HFF-Myc (cell line): ENCODE measurements at places on chromosomes 11 and 22.
A peak's percentile ranks its signal among the peaks of the same experiment; 100 is the strongest.

DNA sequence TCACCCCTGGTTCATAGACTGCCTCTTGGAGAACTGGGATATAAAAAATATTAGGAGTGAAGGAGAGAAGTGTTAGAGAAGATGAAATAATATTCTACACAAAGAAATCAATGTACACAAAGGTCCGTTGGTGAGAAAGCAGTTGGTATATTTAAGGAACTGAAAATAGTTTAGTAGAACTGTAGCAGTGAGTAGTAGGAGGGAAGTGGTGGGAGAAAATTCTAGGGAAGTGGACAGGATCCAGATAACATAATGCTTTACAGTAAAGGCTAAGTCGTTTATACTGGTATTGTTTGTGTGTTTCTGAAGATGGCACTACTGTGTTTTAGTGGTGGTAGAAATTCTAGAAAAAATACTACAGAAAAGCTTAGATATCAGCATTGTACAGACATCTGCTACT lies 120.8 kb upstream of the CHORDC1 start:
- no peak for DNase-seq

GRCh38 chr22:42343531-42344081 lies 73.2 kb upstream of the TCF20 start:
- no peak for DNase-seq

DNA sequence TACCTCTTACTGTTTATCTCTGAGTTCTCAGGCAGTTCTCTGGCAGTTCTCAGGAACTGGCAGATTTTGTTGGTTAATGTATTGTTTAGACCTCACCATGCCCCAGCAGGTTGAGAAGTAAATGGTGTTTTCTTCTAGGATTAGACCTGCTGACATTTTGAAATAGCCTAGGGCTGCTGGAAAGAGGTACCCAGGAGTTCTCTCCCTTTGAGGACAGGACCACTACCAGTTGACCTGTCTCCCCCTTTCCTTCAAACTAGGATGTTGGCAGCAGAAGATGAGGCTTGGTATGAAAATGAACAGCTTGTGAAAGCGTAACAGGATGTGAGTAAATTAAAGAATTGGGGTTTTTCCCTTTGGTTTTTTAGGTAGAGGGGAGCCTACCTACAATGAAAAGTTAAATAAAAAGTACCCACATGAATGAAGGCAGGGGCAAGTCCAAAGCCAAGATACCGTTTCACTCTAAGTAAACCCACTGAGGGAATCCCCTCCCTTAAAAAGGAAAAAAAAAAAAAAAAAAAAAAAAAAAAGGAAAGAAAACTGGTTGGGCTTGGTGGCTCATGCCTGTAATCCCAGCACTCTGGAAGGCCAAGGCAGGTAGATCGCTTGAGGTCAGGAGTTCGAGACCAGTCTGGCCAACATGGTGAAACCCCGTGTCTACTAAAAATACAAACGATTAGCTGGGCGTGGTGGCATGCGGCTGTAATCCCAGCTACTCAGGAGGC lies 96.2 kb downstream of the PDHX start:
- no peak for DNase-seq

DNA sequence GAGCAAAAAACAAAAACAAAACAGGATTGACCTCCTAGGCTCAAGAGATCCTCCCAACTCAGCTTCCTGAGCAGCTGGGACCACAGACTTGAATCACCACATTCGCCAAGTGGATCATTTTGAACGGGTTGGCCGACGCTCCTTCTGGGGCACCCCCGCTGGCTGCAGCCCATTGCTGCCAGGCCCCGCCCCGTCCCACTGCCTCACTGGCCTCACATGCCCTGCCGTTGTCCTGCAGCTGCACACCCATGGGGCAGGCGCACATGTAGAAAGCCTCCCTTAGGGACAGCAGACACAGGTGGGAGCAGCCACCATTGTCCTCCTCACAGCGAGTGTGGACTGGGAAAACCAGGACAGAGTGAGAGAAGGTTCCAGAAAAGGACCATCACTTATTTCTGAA lies 154.5 kb downstream of the CRYBB2 start:
- DNase-seq: no peak

DNA sequence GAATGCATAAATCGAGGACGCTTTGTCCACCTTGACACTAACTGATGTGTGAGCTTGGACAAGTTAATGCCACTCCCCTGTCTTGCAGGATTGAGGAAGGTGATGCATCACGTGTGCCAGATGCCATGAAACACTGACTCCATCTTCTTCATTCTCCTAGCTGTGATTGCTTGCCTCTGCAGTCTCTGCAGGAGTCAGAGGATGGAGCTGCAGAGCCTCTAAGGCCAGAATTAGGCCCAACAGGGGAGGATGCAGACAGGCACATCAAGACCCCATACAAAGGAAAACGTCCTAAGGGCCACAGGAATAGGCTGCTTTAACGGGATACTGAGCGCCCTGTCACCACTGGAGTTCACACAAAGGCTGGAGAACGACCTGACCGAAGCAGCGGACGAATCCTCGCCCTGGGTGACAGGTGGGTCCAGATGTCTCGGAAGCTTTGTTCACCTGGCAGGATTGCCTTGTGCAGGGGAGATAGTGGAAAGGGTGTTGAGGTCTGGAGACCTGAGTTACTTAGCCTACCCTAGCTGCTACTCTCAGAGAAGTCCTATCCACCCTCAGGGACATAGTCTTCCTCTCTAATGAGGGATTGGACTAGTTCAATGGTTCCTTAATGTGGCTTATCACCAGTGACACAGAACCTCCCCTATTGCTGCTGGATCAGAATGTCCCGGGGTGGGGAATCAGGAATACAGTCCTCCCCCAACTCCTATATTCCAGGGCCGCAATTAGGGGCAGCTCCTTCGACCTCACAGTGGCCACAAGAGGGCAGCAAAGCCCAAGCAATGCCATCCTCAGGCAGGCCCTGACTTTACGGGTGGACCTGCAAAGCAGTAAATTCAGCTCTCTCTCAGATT lies 32.4 kb downstream of the DBX1 start:
- DNase-seq: no peak

DNA sequence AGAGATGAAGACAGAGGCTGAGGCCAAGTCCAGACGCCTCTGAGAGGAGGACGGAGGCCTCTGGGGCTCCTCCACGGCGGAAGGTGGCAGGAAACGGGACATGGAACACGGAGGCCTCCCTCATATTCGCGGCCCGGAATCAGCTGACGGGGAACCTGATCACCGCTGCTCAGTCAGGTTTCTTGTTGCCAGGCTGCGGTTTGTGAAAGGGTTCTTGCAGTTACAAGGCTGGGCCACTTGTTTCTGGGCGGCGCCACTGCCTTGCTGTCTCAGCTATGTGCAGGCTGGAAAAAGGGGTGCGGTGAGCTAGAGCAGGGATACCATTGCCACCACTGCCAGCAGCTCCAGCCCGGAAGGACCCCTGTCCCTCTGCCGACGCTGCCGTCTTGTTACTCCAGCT lies 10.0 kb upstream of the MMP1 start:
- no peak for DNase-seq

GRCh38 chr11:69100454-69101114 lies 51.9 kb downstream of the TPCN2 start:
- DNase-seq: no peak

DNA sequence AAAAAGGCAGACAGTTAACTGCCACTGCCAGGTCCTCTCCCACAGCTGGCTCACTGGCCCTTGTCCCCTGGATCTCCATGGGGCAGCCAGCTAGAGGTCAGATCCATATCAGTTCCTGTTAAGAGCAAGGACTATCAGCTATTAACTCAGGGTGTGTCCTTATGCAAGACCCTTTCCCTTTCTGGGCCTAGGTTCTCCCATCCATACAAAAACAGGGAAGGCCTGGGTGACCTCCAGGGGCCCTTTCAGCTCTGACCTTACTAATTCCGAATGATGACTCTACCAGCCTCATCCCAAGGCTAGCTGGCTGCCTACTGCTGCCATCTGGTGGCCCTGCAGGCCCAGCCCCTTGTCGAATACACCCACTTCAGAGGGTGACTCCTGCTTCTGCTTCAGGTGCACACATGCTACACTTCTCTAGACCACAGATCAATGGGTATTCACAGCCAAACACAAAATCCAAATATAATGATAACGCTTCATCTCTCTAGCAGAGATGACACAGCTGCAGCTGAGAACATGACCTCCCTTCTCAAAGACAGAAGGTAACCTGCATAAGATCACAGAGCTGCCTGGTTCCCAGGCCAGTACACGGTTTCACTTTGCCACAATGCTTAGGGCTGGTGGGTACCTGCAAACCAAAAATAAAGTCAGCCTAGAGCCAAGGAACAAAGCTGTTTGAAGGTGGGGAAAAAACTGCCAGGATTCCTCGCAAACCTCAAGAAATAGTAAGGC lies 34.1 kb downstream of the SERGEF start:
- no peak for DNase-seq

DNA sequence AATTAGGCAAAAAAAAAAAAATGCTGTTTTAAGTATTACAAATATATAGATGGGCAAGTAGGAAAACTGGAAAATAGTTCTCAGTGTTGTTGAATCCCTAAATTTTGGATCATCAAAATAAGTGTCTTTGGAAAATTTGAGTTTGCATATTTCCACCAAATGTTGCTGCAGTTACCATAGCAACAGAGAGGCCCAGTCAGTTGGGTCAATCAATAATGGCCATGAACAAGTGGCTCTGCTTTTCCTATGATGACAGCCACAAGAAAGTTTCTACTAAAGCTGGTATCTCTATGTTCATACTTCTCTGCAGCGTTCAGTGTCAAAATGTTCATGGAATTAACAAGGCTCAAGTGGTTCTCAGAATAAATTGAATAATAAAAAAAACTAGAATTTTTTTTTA lies 79.1 kb downstream of the SERGEF start:
- no peak for DNase-seq

- no peak for DNase-seq
These were observed 21.3 kb upstream of the MUC5B start for GRCh38 chr11:1201395-1202153.

- no peak for DNase-seq
These were observed 24.3 kb upstream of the POU2AF2 start for GRCh38 chr11:111221208-111221607.

GRCh38 chr22:46738647-46739093 lies 618 bp upstream of the CERK start:
- DNase-seq: no peak

- no peak for DNase-seq
These were observed 462.4 kb upstream of the LRRC4C start for GRCh38 chr11:41921746-41922390.

DNA sequence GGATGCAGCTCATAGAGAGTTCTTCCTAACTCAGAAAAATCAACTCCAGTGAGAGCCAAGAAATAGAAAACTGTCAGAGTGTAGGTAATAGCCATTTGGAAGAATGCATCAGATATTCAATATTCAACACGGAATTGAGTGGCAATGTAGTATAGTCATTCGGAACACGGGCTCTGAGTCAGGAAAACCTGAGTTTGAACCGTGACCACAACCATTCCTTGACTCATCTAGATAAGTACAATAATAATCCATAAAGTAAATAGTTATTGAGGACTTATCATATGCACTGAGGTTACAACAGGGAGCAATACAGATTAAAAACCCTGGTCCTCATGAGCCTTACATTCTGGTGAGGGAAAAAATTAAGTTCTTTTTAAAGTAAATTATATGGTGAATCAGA lies 62.6 kb upstream of the PHF21A start:
- no peak for DNase-seq

DNA sequence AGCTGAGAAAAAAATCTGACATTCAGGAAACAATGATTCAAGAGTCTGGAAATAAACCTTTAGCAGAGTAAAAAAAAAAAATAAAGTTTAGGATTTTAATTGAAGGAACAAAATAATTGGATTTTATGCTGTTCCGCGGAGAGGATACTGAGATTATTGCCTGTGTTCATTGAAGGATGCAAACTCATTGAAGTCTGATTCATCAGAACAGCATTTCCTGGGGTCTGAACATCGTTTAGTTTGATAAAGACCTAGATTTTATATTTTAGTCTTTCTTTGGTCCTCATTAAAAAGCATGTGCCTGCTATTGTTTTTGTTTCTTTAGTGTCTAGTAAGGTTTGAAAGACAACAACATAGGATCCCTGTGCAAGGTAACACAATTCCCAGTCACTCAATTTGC lies 4.5 kb downstream of the TLCD5 start:
- no peak for DNase-seq

DNA sequence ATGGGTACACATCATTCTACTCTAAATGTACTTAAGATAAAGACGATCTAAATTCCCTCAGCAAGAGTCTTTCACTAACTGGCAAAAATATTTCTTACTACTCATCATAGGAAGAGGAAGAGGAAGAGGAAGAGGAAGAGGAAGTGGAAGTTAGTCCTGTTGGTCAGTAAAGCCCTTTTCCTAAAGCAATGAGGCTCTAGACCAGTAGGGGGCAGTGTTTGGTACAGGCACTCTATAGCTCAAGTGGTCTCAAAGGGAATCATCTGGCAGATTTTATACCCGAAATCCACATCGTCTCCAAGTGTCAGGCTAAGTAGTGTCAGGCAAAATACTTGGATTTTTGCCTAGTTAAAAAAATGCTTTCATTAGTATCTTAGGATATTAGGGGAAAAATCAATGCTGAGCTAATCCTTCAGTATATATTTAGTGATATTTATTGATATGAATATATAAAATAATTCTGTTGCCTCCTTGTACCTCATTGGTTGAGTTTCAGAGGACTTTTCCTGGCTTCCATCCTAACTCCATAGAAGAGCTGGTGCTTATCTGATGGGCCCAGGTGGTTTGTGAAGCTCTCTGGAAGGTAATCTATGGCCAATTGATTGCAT lies 7.7 kb downstream of the BLID start:
- DNase-seq: no peak

DNA sequence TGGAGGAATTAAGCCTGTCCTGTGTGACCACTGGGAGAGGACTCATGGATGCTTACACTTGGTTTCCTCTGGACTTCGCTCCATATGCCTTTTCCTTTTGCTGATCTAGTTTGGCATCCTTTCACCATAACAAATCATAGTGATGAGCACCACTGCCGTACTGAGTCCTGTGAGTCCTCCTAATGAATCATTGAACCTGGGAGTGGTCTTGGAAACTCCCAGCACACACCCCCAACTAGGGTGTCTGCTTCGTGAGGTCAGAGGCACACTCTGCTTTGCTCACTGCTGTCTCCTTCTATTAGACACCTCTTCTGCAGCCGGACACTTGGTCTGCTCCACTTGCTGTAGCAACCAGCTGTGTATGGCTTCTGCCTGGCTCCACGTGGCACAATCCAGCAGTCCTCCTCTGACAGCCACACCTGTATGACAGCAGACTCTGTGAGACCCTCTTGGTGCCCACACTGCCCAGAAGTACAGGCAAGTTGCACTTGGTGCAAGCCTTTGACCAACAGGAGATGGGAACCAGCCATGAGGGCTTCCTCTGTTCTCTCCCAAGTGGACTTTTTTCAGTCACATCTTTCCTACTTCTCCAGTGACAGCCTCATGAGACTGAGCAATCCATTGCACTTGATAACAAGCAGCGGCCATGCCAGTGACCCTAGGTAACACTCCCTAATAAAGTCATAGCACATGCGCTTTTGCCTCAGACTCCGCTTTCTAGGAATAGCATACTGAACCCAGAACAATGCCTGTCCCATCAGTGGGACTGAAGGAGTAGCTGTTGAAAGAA lies 65.0 kb upstream of the HMGXB4 start:
- DNase-seq: no peak

- peak; percentile 45 for DNase-seq
These were observed 21.8 kb downstream of the NF2 start for GRCh38 chr22:29625090-29625825.

- DNase-seq: no peak
These were observed 207.0 kb downstream of the KIRREL3 start for GRCh38 chr11:126793596-126793995.

- DNase-seq: no peak
These were observed 18.1 kb downstream of the PACSIN2 start for GRCh38 chr22:42996646-42997365.

GRCh38 chr11:80082406-80082805 lies 641.6 kb upstream of the TENM4 start:
- no peak for DNase-seq

- no peak for DNase-seq
These were observed 2.6 kb upstream of the SHISA8 start for GRCh38 chr22:41917375-41917902.
